ENCODE measurements at places on chromosomes 5 and 9. TPM values are rescaled to one million over a fixed set of nuclear protein-coding genes. Genes with fewer than 3 reads are reported as not detected.

GRCh38 chr5:75239681-75240080 lies 3.0 kb upstream of the ANKRD31 start:
- no peak for DNase-seq

- DNase-seq = no peak
Observed at GRCh38 chr9:12698986-12699385, 5.8 kb downstream of the TYRP1 start.

DNA sequence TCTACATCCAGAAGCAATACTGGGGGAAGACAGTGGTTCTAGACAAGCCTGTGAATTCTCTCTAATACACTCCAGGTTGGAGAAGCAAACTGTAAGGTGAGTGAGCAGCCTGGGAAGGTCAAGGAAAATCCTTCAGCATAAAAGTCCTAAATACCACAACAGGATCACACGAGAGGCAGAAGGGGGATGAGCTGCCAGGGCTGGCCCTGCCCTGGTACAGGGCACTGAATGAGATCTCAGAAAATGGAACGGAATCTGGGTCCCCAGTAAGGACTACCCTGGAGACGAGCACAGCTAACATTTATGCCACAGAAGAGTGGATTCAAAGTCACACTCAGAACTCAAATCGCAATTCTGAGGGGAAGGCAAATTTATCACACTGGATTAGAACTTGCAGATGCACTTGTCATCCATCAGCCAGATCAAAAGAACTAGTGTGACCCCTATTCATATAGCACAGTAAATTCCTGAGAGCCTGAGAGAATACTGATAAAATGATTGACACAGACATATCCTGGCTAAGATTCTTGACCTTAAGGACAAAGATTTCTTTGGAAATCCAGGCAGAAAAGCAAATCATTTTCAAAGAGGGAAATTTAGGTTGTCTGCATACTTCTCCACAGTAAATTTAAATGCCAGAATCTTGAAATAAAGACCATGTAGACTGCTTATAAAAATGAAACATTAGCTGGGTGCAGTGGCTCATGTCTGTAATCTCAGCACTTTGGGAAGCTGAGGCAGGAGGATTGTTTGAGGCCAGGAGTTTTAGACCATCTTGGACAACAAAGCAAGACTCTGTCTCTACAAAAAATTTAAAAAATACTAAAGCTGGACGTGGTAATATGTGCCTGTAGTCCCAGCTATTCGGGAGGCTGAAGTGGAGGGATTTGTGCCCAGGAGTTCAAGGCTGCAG lies 25.6 kb downstream of the FYB1 start:
- no peak for DNase-seq

GRCh38 chr5:131854134-131854533 lies 57.3 kb upstream of the FNIP1 start:
- DNase-seq = peak; percentile 16

DNA sequence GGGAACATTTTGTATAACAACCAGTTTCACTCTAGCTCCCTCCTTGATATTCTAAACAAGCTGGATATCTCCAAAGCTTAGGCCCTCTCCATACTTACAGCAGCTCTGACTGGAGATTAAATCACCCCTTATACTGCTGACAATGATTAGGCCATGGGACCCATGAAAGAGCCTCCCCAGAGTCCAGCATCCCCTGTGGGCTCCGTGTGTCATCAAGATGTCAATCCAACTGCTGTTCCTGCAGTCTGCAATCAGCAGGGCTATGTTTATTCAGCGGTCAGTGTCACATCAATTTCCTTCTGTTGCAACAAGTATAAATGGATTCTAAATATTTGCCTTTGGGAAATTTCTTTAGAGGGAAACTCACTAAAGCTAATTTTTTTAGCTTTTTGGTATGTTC lies 26.6 kb downstream of the PCDHAC2 start:
- DNase-seq = no peak

DNA sequence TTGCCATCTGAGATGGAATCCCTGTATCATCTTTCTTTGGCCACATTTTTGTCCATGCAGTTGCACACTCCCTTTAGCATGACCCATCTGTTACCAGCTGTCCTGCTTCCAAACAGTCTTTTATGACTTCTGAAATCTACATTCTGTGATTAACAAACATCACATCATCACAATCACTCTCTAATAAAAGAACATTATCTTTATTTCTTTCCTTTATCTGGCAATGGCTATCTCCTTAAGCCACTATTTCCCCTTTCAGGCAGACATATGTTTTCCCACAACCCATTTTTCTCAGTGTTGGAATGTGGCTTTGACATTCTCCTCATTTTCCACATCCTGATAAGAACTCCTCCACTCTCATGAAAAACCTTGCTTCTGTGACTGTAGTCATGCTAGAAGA lies 141.0 kb downstream of the ST8SIA4 start:
- no peak for DNase-seq

FBP2 gene
- not detected for total RNA-seq

DNA sequence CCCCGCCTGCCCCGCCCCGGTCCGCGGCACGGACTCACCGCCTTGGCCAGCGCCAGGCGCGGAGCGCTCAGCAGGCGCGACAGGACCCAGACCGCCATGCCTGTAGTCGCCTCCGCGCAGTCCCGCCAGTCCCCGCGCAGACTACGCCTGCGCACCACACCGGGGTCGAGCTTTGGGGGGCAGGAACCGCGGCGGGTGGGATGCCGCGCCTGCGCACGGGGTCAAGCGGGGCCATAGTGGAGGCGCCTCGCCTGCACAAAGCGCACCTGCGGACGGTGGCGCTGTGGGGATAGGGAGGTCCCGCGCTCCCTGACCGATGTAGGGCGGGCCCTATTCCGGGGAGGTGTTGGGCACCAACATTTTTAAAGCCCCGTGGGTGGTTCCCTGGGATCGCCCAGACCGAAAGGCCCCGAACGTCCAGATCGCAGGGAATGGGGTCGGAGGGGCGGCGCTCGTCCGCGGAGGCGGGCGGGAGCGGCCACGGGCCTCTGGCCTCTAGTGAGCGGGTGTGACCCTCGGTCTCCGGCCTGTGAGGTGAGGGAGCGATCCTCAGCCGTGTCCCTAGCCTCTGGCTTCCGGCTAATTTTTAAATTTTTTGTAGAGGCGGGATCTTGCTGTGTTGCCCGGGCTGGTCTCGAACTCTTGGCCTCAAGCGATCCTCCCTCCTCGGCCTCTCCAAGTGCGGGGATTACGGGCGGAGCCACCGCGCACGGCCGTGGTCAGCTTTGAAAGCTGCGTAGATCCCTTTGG lies 70.8 kb upstream of the LPCAT1 start:
- DNase-seq = peak; percentile 12

GRCh38 chr5:133298447-133298846 lies 246.6 kb downstream of the HSPA4 start:
- DNase-seq = no peak

GFPT2 gene
- not detected for total RNA-seq

DNA sequence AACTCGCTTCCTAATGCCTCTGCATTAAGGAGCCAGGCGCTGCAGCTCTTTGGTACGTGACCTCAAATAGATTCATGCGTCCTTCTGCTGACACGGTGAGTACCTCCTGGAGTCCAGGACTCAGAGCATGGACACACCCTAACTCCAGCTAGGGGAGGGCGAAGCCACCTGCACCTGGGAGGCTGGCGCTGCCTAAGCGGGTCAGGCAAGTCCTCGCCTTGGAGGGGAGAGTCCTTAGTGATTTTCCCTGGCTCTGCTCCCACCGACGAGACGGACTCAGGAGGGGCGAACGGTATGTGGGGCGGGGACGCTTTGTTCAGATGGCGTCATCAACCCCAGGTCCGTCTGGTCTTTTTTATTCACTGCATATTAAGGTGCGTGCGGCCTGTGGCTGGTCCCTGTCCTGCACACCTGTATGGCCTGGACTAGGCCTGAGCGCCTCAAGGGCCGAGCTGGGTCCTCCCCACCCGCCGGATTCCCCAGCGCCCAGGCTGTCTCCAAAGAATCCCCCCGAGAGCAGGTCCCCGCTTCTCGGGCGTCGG lies 50.3 kb downstream of the NSUN2 start:
- no peak for DNase-seq

TNC gene
- 0.46 TPM for total RNA-seq

DNA sequence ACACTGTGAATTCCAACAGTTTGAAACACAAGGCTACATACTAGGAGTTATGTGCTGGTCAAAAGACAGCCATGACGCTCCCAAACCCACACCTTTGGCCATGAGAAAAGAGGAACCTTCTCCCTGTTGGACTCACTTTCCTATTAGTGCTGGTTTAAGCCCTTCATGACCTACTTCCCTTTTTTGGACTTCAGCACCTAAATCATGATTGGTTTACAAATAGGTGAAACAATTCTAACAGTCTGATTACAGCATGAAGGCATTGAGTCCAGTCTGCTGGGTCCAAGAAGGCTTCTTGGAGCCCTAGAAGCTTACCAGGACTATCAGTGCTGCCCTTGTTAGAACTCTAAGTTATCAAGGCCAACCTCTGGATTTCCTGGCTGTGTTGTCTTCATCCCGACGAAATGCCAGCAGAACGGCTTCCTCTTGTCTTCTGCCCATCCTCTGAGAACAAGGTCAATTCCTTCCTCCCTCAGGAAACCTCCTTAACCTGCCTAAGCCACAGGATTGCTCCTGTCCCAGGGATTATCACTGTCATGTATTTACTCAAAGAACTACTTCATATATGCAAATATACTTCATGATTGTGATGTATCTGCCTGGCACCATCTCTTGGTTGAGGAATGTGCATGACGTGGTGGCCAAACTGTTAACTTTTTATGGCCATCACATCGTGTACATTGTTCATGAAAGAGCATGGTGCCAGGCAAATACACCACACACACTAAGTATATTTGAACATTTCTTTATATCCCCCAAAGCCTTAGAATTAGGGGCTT lies 83.6 kb downstream of the ANKH start:
- no peak for DNase-seq

WWC1 gene
- 70.1 TPM for total RNA-seq

DNA sequence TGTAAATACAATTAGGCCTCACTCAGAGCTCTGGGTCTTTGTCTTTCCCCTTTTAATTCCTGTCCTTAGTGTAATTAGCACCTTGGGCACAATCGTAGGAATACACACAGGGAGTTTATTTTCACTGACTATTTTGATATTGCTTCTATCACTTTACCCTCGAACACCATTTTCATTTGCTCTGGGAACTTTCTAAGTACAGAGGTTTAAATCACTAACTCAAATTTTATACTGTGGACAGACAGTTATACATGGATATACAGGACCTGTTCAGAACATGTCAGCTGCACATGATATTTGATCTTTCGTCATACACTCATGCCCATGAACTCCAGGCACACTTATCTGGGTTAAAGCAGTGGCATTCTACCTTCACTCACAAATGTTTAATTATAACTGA lies 217.8 kb upstream of the TMEM161B start:
- no peak for DNase-seq

DNA sequence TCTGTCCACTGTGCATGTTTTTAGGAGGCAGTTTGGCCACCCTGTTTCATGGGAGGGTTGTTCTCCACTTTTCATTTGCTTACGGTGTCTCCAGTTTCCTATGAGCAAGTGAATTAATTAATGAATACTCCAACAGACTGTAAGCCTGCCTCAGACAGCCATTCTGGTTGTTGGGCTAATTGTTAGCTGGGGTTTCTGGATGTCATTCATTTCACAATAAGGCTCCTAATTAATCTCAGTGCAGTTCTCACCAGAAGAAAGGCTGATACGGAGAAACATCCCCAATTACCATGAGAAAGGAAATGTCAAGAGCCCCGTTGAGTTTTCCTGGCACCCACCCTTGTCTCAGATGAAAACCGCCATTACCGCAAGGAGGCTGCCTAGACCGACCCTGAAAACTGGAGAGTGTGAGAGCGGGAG lies 75.8 kb downstream of the MAP1B start:
- no peak for DNase-seq

PRUNE2 gene
- total RNA-seq = not detected

DNA sequence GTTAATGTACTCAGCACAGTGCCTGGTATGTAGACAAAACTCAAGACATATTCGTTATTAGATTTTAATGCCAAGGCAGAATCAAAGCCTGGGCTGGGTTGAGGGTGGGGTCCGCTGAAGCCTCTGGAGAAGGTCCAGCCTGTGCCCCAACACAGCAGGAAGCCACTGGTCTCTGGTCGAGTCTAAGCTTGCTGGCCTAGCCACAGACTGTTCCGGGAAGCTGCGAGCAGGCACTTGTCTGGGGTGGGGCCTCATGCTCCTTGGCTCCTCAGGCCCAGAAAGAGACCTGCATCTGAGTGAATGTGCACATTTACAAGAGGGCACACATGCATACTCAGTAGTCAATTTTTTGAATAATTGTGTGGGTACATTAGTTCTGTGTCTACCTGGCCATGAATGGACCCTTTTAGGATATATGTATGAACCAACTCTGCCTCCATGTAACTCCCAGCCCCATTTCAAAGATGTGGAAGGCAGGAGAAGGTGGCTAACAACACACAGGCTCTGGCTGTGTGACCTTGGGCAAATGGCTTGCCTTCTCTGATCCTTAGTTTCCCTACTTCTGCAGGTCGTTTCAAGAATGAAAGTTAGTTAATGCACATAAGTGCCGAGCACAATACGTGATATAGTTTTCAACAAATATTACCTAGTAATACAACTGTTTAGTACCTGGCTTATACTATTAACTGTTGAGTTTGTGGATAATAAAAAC lies 18.3 kb downstream of the FAT2 start:
- no peak for DNase-seq

DNA sequence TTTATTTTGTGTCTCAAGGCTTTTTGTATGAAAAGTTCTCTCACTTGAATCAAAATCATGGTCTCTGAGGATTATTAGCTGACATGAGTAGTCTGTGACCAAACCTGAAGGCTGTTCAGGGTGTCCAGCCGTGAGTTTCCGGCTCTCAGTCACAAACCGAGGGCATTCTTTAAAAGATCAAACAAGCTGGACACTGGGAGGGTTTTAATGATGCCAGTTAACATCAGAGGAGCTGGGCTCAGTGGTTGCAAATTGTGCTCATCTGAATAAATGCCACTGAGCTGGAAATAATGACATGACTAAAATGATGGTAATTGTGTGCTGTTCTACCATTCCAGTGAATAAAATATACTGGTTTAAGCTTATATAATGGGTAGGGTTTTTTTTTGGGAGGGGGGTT lies 153.1 kb downstream of the FOCAD start:
- DNase-seq = no peak

GRCh38 chr5:107574287-107574686 lies 96.5 kb downstream of the EFNA5 start:
- DNase-seq = no peak

DNA sequence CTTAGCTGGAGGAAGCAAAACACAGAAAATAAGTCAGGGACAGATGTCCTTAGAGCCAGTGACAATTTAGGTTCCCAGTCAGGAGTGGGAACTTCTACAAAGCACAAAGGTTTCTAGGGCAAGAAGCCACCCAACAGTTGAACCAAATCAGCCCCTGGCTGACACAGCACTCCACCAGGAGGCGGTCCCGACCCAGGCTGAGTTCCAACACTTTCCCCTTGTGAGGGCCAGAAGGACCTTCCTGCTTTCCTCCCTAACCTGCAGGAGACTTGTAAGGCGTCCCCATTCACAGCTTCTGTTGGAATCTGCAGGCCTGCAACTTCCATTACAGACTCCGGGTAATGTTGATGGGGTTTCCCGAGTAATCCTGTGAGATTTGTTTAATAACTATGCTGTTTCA lies 416.4 kb upstream of the IRX1 start:
- DNase-seq = peak; percentile 10

- DNase-seq = peak; percentile 28
Observed at GRCh38 chr5:181160152-181160754, 12.9 kb downstream of the OR2V2 start.

All from HT-29 (cell line).